Thyroid gland (tissue), 4 donors: ENCODE measurements at places on chromosomes 1 and 21. TPM values are rescaled to one million over a fixed set of nuclear protein-coding genes. Genes with fewer than 3 reads are reported as not detected.
A peak's percentile ranks its signal among the peaks of the same experiment; 100 is the strongest.

The CTSS gene
- 26.2 TPM for total RNA-seq

The OR6K3 gene
- total RNA-seq, result not detected

The PTPN14 gene
- 33.4 TPM for total RNA-seq

The DUSP23 gene
- 183 TPM for total RNA-seq

The E2F2 gene
- 0.27 TPM for total RNA-seq

The SELE gene
- total RNA-seq, result 1.8 TPM

The ANKRD34A gene
- total RNA-seq, result 1.6 TPM

The DNASE2B gene
- 0.88 TPM for total RNA-seq

DNA sequence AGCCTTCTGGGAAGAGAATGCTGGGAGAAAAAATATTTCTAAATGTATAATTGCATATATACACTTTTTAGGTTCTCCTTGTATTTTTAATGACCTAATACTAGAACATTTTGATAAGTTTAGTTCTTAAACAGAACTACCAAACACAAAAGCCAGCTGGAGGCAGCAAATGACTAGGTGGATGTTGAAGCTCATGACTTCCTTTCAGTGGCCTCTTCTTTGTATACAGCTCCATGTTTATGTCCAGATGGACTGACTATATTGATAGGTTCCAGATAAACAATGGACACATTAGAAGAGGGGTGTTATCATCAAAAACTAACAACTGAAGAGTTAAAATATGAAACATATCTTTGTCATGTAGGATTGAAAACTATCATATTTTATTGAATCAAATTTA, 52.5 kb downstream of the LRRC8D start:
- no peak for DNase-seq

DNA sequence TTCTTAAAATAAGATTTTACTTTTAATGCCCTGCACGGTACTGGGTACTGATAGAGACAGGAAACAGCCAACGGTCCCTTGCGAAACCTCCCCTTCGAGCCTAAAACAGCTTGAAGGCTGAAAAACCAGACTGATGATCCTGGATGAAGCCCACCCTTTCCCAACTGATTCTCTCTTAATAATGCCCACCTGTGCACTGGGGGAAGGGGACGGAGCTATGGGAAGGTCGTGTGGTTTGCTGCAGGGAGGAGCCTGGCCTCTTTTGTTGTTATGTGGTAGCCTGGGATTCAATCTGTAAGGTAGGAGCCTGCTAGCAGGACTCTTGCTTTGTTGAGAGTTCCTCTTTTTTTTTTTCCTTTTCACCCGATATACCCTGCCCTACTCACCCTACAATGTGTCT, 25.6 kb downstream of the SAMSN1 start:
- DNase-seq, result no peak

DNA sequence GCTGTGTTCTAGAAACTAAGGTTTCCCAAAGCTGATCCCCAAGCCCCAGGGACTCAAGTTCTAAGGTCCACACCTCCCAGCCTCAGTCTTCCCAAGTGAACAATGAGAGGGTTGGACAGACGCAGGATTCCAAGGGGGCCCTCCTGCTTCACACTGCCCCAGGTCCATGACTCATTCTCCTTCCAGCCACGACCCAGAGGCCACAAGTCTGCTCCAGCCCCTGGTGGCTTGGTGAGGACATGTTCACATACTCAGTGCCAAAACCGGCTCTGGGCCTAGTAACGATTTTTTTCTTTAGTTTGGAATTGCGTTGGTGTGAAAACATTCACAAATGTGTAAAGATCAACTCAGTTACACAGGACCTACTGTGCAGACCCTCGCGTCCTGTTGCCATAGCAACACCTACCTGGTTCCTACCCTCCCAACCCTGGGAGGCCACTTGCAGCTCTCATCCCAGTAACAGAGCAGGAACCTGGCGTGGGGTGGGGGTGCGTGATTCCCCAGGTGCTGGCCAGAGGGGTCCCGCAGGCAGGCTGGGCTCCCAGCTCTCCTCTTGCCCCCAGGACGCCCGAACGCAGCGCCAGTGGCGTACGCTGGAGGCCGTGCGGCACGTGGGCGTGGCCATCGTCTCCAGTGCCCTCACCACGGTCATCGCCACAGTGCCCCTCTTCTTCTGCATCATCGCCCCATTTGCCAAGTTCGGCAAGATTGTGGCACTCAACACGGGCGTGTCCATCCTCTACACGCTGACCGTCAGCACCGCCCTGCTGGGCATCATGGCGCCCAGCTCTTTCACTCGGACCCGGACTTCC, 57.0 kb downstream of the DISP3 start:
- no peak for DNase-seq

DNA sequence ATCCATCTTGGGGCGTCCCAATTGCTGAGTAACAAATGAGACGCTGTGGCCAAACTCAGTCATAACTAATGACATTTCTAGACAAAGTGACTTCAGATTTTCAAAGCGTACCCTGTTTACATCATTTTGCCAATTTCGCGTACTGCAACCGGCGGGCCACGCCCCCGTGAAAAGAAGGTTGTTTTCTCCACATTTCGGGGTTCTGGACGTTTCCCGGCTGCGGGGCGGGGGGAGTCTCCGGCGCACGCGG, 282 bp upstream of the SOD1 start:
- DNase-seq, result no peak

- no peak for DNase-seq
These were observed 29.7 kb upstream of the RNF2 start for GRCh38 chr1:185015631-185016030.

DNA sequence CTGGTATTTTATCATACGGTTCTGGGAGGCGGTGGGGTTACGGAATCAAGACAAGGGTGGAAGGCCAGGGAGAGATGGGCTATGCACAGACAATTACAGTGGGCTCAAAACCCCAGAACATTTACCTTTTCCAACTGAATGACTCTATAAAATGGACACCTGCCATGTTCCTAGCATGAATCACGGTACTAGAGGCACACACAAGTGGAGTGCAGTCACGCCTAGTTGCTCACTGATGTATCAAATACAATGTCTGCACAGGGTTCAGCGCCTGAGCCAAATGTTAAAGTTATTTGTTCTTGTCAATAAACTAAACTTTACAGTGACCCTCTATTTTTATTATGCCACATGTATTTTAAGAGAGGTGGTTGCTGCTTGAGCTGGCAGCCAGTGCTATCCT, 121.4 kb downstream of the ATG4C start:
- DNase-seq, result peak; percentile 68

DNA sequence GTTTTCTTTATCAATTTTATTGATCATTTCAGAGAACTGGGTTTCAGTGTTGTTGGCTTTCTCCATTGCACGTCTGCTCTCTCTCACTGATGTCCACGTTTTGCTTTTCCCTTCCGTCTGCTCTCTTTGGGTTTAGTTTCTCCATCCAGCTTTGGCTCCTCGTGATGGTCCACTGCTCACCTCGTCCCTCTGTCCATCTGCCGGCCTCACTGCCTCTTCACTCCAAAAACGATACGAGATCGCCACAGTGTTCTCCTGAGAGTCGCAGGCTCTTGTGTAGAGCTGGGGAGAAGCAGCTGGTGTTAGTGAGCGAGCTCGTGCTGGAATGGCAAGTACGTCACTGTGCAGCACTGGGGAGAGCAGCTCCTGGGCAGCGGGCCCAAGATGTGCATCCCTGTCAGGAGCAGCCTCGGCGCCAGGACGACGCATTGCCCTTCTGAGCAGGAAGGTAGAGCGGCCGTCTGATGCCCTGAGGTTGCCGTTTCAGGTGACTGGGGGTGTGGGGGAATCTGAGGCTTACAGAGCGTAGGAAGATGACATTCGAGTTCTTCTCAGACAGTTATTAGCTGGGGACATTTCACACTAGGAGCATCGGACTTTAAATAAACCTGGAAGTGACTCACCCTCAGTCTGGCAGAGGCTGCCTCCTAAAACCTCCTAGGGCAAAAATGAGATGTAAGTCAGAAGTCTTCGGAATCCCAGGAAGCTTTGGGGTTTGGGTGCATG, 31.4 kb upstream of the PCBP3 start:
- no peak for DNase-seq

GRCh38 chr1:223534677-223535076, 130.8 kb downstream of the CAPN8 start:
- DNase-seq, result no peak

GRCh38 chr1:170520601-170521000, 11.4 kb upstream of the GORAB start:
- DNase-seq, result no peak

DNA sequence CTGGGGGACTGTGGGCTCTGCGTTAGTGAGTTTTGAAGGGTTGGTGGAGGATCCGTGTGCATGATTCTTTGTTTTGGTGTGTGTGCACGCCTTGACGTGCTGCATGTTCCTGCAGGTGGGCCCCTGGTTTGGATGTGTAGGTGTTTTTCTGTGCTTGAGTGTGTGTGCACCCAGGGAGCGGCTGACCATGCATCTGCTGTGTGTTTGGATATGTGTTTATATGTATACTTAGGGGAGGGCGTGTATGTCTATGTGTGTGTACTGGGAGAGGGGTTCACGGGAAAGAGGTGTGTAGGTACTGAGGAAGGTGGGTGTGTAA, 1.1 kb downstream of the VANGL2 start:
- DNase-seq, result no peak

DNA sequence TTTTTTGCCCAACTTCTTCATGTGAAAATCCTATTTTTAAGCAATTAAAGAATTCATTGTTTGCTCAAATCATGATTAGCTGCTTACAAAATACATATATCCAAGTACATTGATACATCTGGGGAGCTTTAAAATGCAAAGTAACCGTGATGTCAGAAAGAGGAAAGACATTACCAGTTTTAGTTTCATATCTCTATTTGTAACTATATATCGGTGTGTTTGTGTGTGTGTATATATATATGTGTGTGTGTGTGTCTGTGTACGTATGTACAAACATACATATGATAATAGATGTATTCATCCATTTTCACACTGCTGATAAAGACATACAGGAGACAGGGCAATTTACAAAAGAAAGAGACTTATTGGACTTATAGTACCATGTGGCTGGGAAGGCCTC, 310.1 kb downstream of the DPYD start:
- DNase-seq, result no peak

DNA sequence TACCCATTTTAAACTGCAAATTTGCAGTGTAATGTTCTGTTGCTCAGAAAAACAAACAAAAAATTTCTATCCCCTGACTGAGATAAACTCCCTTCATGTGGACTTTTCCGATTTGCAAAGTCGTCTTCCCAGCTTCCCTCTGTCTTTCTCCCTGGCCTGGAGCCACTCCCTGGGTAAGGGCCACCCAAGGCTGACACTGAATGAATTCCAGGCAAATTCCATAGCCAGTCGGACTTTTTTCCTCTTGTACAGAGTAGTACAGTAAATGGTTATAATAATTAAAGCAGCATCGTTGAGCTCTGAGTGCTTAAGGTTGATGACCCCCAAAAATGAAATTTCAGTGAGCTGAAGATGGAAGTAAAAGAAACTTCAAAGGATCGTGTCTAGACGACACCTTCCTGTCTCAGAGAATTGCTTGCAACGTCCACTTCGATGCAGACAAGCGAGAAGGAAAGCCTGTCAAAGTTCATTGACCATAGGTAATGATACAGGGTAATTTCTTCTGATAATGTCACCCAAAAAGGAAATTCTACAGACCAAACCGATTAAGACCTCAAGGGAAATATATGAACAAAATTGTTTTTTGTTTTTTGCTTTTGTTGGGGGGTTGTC, 33.6 kb upstream of the LHX8 start:
- DNase-seq, result no peak

DNA sequence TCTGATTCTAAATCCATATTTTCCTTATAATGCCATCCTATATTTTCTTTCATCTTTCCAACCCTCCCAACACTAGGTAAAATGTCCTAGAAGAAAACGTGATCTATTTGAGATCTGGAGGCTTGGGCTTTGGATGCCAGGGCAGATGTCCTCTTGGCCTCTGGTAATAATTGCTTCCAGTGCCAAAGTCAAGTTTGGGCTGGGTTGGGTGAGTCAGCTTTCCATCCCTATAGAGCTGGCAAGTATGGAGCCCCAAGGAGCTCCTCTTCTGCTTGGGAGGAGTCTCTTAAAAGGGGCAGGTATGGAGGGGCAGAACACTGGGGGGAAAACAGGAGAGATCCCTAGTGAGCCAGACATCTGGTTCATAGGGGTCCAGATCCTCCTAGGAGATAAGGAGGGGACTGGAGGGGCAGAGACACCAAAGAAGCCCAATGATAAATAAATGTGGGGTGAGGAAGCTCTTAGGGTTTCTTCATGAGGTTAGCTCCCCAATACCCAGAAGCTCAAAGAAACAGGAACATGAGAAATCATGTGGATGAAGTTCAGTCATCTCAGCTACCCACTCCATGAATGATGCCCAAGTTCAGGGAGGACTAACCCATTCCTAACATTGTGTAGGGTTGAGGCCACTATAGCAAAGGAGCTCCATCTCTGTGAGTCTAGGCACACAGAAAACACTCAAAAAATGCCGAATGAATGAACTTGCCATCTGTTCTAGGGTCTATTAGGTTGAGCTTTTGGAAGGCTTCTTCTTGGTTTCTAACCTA, 3.5 kb downstream of the C1orf116 start:
- DNase-seq, result no peak

DNA sequence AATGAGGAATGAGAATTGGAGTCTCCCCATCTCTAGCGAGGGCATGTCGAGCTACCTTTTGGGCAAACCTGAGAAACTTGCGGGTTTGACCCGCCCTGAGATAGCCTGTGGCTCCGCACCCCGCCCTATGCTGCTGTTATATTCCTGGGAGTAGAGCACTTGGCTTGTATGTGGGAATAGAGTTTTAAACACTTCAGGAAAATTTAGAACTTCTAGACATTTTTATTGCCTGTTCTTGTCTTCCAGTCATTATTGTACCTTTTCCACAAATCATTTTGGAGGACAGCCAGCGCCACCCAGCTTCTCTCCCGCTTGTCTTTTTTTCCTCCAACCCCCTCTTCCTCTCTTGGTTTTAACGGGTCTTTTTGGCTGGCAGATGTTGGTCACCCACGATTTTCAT, 738 bp downstream of the GNPAT start:
- peak; percentile 14 for DNase-seq

GRCh38 chr1:84350550-84350949, 47.7 kb upstream of the DNASE2B start:
- DNase-seq, result no peak

- no peak for DNase-seq
These were observed 5.3 kb upstream of the MOB3C start for GRCh38 chr1:46621930-46622329.

DNA sequence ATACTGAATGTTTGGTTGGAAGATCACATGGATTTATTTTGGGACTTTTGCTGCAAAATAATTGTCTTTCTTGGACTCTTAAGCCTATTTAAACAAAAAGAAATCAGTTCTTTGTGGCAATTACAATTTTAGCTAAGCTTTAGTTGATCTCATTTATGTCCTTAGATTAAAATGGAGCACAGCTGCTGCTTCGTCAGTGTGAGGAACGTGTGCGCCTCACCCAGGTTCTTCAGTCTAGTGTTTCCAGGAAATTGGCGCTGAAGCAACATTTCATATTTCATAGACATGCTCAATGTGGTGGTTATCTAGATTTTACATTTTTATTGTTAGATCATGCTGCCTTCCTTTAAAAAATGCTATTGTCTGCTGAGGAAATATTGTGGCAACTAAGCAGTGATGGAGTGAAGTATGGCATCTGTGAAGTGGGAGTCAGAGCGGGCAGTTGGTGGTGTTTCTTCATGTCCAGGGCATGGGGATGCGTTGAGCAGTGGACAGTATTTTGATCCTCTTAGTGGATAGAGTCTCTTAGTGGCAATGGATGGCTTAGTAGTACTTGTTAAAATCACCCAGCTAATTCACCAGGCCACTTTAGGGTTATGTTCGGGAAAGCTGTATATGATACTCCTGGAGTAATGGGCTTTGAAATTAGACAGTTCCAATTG, 5.6 kb downstream of the DDI2 start:
- DNase-seq, result no peak
